ENCODE measurements at places on chromosomes 7 and 10.

DNA sequence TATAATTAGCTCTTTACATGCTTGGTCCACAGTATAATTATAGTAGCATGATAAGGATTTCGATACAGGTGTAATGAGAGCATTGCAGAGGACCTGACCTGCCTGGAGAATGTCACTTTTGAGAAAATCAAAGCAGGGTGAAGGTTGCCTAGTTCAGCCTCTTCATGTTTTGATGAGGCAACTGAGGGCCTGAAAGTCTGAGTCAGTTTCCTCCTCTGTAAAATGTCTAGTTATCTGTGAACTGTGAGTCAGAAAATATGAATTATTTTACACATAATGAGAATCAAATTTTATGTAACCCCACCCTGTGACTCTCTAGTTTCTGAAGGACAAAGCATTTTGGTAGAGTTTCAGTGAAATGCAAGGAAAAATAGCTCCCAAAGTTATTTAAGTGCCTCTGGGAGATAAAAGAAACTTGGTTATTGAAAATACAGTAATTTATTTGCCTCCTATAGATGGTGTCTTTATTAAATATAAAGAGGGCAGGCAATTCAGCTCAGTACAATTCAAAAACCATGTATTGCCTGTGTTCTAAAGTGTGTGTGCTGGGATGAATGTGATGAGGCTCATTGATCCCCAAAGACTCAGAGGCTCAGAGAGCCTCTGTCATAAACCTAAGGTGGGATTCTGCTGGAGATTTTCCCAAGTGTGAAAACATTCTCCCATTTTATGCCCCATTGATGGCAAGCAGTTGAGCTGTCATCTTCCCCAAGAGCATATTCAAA is 37.3 kb upstream of the SAMD9L start:
- DNase-seq = no peak

DNA sequence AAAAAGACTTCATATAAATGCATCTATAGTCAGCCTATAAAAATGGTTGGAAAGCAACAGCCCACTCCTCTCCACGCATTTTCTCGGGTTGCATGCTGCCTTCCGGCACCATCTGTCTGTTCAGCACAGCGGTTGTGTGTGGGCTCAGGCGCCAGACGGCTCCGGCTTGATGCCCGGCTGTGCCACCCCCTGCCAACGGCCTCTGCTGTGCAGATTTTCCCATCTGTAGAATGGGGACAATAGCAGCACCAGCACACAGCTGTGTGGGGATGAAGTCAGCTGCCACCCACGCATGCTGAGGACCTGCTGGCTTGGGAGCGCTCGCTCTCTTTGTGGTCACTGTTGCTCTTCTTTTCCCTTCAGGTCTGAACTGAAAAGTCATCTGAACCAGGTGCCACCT is 19.5 kb downstream of the PRKAG2 start:
- no peak for DNase-seq

- peak; percentile 31 for DNase-seq
These were observed 44.2 kb upstream of the DPYSL4 start for GRCh38 chr10:132142396-132143161.

DNA sequence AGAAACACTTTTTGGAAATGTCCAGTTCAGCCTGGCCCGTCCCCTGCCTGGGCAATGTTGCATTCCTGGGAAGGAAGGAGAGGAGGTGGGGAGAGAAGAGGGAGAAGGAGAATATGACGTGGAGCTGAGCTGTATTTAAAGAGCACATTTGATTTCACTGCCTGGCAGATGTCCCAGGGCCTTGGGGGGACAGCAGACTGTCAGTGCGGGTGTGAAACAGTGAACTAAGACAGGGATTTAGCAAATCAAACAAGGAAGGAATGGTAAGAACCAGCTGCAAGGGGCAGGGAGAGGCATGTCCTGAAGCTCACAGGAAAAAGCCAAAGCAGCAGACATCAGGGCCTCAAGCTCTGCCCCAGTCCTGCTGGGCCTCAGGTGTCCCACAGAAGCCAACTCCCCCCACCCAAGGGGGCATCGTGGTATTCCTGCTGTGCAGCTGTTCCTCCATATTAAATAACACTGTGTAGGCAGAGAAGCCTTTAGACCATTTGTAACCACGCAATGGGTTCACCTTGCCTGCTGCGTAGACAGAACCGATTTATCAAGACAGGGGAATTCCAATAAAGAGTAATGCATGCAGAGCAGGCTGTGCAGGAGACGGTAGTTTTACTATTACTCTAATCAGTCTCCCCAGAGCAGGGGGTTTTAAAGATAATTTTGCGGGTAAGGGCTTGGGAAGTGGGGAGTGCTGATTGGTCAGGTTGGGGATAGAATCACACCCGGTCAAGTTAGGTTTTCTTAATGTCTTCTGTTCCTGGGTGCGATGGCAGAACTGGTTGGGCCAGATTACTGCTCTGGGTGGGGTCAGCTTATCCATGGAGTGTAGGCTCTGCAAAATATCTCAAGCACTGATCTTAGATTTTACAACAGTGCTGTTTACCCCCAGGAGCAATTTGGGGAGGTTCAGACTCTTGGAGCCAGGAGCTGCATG is 18.3 kb downstream of the LEP start:
- no peak for DNase-seq

GRCh38 chr10:127945341-127945758 is 38.4 kb downstream of the PTPRE start:
- DNase-seq = no peak

- no peak for DNase-seq
These were observed 52.3 kb downstream of the CCDC3 start for GRCh38 chr10:12949248-12949647.

- DNase-seq = no peak
These were observed 172.4 kb downstream of the ARHGAP12 start for GRCh38 chr10:31756101-31756728.

- no peak for DNase-seq
These were observed 69.5 kb upstream of the PODXL start for GRCh38 chr7:131625817-131626372.

DNA sequence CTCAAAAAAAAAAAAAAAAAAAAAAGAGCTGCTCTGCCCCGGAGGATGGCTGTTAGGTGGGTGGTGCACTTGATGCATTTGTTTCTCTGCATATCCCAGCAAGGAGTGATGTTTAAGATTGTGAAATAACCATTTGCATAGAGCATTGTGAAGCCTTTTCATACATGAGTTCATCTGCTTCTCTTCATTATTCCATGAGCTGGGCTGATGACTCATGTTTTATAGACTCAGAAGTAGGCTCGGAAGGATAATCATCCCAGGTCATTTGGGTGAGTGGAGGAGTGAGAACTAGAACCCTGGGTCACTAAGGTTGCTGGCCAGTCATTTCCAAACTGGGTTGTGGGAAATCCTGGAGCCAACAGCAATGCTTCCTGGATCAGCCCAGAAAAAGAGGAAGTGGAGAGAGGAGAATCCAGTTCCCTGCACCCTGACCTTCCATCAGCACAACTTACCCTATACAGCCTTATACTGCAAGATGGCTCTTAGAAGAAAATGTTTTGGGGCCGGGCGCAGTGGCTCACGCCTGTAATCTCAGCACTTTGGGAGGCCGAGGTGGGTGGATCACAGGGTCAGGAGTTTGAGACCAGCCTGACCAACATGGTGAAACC is 45.3 kb downstream of the TACC2 start:
- no peak for DNase-seq

DNA sequence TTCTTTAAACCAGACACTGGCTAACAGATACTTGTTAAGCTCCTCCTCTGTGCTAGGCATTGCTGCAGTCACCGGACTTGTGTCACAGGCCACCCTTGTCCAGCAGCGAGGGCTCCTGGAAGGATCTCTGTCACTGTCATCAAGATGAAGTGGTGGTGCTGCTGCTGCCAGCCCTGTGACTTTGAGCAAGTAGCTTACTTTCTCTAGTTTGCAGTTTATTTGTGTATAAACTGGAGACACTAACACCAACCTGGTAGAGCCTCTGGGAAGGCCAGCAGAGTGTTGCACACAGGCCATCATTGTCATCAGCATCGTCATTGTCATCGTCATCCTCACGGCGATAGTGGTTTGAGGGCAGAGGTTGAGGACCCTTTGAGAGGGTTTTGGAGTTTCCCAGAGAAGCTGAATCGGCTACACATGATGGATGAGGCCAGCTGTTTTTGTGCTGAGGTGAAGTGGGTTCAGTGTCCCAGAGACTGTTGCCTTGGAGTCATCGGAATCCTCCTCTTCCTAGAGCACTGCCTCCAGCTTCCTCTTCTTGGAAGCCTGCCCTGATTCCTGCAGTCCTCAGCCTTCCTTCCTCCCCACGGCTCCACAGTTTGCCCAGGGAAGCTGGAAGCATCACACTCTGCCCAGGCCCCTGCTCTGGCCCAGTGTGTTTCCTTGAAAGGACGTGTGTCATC is 128.4 kb downstream of the GRK5 start:
- DNase-seq = no peak

- no peak for DNase-seq
These were observed 857 bp downstream of the INTS15 start for GRCh38 chr7:6590645-6591110.

GRCh38 chr10:104020020-104020419 is 53.1 kb downstream of the SLK start:
- no peak for DNase-seq

GRCh38 chr10:44020322-44021111 is 364.4 kb downstream of the CXCL12 start:
- DNase-seq = no peak

GRCh38 chr7:16758631-16759611 is 5.4 kb downstream of the TSPAN13 start:
- DNase-seq = no peak

Measured in T follicular helper cell (primary cell).